ENCODE measurements at places on chromosomes 6 and 20.
A peak's percentile ranks its signal among the peaks of the same experiment; 100 is the strongest.

DNA sequence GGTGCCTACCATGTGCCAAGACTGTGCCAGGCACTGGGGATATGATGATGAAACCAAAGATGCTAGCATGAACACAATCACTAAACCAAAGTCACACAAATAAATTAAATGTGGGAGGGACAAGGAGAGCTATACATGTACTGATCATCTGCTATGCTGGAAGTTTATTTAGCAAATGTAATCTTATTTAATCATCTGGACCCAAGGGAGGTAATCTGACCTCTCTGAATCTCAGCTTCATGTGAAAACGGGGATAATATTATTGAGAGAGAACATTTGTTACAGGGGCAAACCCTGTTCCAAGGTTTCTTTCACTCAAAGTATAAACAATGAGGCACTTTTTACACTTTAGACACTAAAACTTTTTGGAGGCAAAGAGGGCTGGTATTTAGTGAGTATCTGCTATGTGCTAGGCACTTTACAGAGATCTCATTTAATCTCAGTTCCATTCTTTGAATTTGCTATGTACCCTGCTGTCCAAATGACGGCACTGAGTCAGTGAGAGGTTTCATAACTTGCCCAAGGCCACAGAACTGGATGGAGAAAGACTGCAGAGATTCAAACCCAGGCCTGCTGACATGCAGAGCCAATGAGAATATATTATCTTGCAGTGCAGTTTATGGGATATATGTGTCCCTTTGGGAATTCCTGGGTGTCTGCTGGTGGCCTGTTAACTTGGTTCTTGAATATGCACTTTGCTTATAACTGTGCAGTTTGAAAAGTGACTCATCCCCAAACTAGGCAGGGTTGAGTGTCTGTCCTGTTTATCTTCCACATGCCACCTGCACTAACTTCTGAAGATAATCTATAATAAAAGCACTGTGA lies 3.3 kb upstream of the ASXL1 start:
- peak; percentile 25 for DNase-seq

GRCh38 chr6:155383913-155384312 lies 69.6 kb upstream of the TFB1M start:
- no peak for DNase-seq

DNA sequence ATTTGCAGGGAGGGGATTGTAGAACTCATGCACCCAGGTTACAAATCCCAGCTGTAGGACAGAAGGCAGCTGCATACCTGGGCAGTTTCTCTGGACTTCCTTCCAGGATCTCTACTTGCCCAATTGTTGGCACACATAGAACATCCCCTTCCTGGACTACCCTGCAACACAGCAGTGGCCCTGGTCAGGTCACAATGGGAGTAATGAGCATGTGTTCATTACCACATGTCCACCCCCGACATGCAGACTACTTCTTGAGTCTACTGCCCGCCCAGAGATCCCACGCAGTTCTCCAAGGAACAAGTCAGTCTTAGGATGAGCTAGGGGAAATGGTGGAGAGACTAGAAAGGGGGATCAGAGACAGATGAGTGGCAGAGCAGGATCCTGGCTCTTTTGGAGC lies 5.1 kb downstream of the PEX6 start:
- peak; percentile 47 for DNase-seq

GRCh38 chr6:119312441-119312840 lies 37.1 kb downstream of the MAN1A1 start:
- no peak for DNase-seq

DNA sequence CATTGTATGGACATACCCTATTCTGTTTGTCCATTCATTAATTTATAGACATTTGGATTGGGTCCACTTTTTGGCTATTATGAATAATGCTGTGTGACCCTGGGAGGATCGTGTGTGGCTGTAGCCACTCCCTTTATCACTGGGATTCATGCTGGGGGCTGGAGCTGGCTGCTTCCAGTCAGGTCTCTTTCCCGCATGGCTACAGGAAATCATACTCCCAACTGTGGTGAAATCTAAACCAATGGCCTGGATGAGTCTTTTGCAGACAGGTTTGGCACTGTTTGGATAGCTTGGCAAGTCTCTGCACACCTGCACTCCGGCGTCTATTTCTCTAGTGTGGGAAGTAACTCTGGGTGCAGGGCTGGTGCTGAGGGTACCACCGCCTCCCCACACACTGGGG lies 80.4 kb downstream of the RIN2 start:
- no peak for DNase-seq

DNA sequence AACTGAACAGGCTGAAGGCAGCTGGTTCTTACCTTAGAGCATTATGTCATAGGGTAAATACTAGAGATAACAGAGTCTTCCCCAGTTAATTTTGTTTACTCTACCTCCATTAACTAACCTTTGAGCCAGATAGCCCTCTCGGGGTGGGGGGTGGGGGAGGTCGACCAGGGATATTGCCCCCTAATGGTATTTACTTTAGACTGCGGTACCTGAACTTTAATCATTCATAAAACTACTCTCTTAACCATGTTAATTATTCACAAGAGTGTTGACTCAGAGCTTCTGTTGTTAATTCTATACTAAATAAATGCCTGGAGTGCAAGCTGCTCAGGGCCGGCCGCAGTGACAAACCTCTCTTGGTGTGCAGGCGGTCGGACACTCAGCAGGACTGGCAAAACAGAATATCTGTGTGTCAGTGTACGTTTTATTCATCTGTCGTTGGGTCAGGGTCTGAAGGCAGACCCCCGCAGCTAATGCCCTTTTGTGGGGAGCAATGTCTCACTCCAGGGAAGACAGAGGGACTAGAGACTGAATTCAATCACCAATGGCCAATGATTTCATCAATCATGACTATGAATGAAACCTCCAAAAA lies 152.4 kb upstream of the COL21A1 start:
- no peak for DNase-seq

GRCh38 chr6:71649915-71650314 lies 236.4 kb upstream of the RIMS1 start:
- DNase-seq = no peak

- DNase-seq = no peak
Observed at GRCh38 chr6:414447-414846, 22.9 kb downstream of the IRF4 start.

- DNase-seq = peak; percentile 93
Observed at GRCh38 chr20:25318471-25319240, 70.8 kb downstream of the PYGB start.

DNA sequence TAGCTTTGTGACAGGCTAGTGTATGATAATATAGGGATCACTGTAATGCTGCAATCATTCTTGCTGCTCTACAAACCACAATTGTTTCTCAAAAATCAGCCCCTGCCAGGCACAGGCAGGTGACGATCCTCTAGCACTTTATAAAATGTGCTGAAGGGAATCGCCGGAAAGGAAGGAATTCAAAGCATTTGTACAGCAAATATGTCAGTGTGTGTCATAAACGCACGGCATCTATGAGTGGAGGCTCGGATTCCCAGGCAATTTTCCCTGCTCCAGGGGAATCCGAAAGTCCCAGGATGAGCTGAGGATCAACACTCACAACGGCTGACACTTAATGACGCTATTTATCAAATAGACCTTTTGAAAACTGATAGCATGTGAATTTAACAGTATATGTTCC lies 1.4 kb downstream of the PHACTR1 start:
- no peak for DNase-seq

- no peak for DNase-seq
Observed at GRCh38 chr20:41110930-41111577, 26.3 kb upstream of the PLCG1 start.

GRCh38 chr6:138008791-138009190 lies 98.4 kb downstream of the PERP start:
- DNase-seq = no peak

DNA sequence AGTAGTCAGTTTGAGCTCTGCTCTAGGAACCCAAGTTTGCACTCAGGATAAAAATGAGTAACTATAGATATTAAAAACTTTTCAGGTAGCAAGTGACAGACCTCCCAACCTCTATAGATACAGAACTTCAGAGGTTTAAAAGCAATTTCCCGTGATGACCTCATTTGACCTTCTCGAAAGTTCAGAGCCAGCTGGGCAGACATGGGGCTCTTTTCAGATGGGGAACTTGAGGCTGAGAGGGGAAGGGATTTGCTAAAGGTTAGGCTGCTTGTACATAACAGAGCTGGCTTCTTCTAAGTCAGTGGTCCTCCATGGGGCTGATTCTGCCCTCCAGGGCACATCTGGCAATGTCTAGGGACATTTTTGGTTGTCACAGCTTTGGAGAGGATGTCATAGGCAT lies 58.8 kb upstream of the ZNF831 start:
- peak; percentile 63 for DNase-seq

DNA sequence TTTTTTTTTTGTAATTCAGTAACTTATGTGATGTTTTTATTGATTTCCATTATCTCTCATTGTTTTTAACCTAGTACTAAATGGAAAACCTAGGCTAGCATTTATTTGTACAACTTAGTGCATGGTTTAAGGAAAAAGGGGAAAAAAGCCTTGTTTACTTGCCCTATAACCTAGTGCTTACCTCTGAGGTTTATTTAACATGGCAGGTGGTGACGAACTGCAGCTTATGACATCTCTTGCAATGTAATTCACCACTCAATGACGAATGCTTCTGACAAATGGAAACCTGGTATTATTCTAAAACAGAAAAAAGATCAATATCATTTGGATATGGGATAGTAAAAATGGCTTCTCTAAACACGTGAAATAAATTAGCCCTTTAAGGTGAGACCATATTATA lies 618.6 kb upstream of the FLRT3 start:
- DNase-seq = no peak

- no peak for DNase-seq
Observed at GRCh38 chr6:131954775-131955107, 3.6 kb upstream of the CCN2 start.

DNA sequence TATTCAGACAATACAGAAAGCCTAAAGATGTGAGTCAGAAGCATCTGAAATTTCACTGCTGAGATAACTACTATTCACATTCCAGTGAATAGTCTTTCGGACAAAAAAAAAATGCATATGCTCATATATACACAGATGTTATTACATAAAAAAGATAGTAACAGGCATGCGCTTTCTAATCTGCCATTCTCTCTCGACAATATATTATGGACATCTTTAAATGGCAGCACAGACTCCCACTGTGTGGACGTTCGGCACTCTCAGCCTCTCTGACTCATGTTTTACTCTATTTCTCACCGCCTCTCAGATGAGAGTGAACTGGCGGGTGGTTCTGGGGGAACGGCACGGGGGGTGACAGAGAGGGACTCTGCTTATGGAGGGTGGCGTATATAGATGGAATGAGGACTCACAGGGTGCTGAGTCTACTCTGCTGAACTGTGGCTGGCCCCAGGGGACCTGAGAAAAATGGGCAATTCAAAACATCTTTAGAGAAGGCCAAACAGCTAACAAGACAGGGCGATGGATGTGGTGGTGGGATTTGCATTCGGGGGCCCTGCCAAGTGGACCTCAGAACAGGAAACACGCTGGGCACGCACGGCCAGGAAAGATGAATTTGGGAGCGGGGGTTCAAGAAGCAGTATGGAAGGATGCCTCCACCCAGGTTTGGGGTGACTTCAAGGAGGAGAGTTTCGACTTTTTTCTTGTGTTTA lies 68.9 kb downstream of the MDGA1 start:
- no peak for DNase-seq

GRCh38 chr6:89413006-89413400 lies 930 bp upstream of the RRAGD start:
- no peak for DNase-seq

DNA sequence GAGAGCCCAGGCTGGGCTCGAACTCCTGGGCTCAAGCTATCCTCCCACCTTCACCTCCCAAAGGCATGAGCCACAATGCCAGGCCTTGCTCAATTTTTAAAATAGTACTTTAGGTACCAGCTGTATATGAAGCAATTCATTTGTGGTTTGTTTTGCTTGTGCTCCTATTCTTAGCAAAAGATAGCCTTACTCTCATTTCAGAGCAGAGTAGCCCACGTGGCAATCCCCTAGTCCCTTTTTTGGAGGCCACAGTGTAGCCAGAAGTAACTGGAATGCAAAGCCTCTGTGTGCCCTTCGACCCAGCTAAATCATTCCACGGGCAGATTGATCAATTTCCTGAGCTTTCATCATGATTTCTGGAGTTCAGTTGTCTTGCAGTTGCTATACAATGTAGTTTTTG lies 372.2 kb downstream of the NRN1 start:
- DNase-seq = no peak

DNA sequence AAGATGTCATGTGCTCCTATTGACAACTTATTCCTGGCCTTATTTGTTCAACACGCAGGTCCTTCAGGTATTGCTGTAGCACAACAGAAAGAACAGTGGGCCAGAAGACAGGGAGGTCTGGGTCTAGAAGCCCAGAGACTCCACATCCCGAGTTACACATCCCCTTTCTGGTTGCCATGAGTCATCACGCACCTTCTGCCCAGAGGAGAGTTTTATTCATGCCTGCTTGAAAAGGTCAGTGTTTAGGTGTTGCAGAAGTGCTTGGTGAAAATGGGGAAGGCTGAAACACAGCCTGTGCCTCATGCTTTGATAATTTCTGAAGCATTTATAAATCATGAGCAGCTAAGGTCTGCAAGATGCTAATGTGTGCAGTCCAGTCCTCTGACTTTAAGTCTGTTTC lies 256.4 kb downstream of the GMPR start:
- DNase-seq = no peak

DNA sequence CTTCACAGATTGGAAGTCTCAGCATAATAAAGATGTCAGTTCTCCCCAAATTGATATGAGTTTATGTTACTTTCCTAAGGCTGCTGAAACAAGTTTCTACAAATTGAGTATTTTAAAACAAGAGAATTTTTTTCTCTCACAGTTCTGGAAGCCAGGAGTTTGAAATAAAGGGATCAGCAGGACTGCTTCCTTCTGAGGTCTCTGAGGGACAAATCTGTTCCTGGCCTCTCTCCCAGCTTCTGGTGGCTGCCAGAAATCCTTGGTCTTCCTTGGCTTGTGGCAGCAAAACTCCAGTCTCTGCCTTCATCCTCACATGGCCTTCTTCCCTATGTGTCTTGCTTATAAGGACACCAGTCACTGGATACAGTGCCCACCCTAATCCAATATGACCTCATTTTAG lies 136.1 kb downstream of the TFAP2A start:
- no peak for DNase-seq

- peak; percentile 45 for DNase-seq
Observed at GRCh38 chr6:158232316-158233213, 64.4 kb downstream of the GTF2H5 start.

- peak; percentile 17 for DNase-seq
Observed at GRCh38 chr20:3710011-3710466, 2.4 kb downstream of the SIGLEC1 start.

- no peak for DNase-seq
Observed at GRCh38 chr6:101393829-101394251, 332 bp downstream of the GRIK2 start.

DNA sequence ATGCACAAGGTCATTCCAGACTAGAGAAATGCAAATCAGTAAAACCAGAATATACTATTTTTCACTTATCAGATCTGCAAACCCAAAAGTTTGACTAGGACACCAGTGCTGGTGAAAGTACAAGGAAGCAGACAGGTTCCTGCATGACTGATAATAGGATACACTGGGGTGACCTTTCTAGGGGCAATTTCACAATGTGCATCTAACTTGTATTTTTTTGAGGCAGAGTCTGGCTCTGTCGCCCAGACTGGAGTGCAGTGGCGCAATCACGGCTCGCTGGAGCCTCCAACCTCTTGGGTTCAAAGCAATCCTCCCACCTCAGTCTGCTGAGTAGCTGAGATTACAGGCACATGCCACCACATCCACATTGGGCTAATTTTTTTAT lies 11.4 kb downstream of the COMMD7 start:
- peak; percentile 73 for DNase-seq

Data from suppressor macrophage treated with lipopolysaccharide for 4 hours (primary cell).